ENCODE measurements at places on chromosomes 16 and 17.

DNA sequence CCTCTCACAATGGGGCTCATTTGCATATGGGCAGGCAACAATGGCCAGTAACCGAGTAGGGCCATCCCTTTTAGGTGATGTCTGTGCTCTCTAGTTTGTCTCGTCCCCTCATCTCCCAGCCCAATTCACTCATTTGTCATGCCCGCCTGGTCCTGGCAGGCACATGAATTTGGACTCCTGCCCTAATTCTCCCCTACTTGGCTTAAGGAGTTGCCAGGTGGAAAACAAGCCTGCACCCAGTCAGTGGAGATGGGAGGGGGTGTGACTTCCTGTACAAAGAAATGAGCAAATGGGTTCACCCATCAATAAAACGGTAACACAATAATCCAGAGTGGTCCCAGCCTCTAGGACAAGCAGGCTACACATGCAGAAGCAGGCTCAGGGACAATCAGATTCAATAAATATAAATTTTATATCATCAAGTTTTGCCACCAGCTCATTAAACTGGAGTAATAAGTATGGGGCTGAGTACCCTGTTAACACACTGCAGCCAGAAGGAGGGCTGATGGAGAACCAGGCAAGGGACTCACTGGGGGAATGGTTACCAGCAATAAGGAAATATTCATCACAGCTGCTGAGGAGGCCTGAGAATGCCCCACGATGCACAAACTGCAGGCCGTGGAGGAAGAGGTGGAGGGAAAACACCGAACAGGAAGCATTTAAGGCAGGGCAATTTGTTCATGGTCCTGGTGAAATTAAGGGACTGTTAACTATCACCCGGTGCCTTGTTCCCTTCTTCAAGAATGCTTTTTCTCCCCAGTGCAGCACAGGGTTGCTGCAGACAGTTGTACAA is 84.4 kb upstream of the GPRC5B start:
- DNase-seq = no peak

- no peak for DNase-seq
Measured at GRCh38 chr17:66976781-66977201, 12.3 kb downstream of the CACNG4 start.

DNA sequence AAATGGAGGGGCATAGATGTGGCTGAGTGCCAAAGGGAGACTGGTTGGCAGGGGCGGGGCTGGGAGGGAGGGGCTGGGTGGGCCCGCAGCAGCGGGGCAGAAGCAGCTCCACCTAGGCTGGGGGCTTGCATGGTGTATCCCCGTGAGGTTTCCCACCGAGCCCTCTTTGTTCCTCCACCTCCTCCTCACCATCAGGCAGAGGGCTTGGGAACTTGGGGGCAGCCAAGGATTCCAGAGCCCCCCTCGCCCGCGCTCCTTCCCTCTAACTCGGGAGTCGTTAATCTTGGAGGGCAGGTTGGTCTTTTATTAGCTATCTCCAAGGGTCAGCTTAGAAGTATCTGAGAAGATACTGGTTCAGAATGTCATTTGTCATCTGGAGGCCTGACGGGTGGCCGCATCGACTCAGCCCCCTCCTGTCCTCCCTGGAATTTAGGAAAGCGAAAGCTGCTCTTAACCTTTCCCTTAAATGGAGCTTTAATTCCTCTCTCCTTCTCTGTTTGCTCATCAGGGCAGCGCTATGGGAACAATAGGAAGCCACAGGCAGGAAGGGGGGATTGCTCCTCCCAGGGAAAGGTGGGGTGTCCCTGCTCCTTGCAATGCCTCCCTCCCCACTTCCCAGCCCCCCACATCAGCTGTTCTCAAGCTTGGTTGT is 274.3 kb upstream of the XYLT1 start:
- no peak for DNase-seq

GRCh38 chr16:11303405-11304138 is 22.4 kb upstream of the PRM1 start:
- no peak for DNase-seq

DNA sequence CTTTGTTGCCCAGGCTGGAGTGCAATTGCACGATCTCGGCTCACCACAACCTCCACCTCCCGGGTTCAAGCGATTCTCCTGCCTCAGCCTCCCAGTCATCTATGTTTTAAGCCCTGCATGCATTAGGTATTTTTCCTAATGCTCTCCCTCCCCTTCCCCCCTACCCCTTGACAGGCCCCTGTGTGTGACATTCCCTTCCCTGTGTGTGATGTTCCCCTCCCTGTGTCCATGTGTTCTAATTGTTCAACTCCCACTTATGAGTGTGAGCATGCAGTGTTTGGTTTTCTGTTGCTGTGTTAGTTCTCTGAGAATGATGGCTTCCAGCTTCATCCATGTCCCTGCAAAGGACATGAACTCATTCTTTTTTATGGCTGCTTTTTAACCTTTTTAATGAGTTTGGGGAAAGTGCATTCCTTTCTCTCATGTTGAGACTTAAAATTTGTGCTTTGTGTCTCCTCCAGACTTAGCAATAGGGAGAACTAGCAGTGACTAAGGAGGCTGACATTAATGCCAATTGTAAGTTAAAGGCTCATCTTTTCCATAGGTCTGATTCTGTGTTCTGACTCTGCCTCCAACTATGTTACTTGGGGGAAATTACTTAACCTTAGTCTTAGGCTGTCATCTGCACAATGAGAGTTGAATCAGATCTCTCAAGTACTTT is 17.7 kb upstream of the PHAF1 start:
- DNase-seq = no peak

- no peak for DNase-seq
Measured at GRCh38 chr16:57282510-57283213, 1.8 kb downstream of the PLLP start.

- DNase-seq = peak; percentile 76
Measured at GRCh38 chr16:84484579-84485254, 19.7 kb downstream of the MEAK7 start.

DNA sequence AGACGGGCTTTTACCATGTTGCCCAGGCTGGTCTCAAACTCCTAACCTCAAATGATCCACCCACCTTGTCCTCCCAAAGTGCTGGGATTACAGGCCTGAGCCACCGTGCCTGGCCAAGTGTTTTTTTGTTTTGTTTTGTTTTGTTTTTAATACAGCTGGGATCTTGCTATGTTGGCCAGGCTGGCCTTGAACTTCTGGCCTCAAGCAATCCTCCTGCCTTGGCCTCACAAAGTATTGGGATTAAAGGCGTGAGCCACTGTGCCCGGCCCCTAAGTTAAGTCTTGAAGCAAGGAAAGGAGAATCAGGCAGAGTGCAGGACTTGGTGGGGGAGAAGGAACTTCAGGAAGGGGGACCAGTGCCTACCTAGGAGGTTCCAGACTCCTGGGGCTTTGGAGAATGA is 51.7 kb upstream of the NOL11 start:
- no peak for DNase-seq

DNA sequence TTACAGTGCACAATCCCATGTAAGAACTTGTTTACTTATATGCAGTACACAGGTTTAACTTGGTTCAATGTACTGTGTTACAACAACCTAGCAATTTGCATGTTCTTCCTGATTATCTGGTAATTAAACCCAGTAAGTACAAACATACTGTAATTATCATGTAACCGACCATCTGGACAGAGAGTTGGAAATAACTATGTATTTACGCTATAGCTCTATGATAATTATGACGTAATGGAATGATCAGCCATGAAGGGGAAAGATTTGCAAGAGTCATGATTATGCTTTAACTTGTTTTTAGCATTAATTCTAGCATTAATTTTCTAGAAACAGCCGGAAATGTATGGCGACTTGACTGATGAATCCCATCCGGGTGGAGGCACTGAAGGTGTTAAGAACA is 74.8 kb upstream of the SALL1 start:
- no peak for DNase-seq

GRCh38 chr16:56889206-56889605 is 24.2 kb downstream of the SLC12A3 start:
- DNase-seq = no peak

DNA sequence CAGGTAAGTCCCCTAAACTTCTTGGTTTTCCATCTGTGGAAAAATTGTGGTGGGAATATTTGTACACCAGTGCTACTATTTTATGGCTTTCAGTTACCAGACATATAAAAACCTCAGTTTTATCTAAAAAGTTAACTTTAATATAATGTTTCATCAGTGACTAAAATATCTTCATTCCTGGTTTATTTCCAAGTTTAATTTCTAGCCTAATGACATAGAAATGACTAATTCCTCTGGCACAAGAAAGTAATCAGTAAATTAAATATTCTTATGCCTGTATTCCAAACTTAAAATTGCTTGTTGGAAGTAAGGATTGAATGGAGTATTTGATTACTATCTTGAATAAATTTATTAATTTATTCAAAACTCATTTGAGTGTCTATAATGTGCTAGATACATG is 757.0 kb downstream of the CDH11 start:
- no peak for DNase-seq

DNA sequence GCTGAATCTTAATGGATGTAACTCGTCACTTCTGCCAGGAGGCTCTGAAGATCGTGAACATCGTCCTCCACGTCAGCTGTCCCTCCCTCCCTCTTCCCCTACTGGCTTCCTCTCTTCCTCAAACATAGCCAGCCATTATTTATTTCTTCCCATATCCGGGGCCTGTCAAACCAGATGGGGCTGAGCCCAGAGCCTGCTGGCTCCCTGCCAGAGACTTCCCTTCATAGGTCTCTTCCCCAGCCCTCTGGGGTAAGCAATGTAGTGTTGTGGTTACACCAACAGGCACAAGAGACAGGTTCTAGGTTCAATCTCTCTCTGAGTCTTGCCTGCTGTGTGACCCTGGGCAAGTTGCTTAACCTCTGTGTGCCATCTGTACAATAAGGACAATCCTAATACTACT is 40.1 kb upstream of the ZFP90 start:
- DNase-seq = no peak

- DNase-seq = peak; percentile 91
Measured at GRCh38 chr16:89560378-89561141, at the start of gene RPL13. RPL13 (plus strand) TSS chr16:89560682; CDS start chr16:89560960, 278 bp downstream.

DNA sequence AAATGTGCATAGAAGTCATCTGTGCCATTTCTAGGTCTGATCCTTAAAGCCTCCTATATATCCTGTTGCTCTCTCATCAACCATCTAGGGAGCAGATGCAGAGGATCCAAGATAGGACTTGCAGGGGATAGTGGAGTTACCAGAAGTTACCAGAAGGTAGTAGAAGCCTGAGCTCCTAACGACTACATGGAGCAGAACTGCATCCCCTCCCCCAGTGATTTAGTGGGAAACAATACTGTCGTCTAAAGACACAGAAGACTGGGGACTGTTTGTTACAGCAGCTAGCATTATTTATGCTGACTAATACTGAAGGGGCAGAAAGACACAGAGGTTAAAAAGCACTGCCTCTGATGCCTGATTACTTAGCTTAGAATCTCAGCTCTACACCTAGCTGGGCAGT is 15.8 kb downstream of the GP2 start:
- no peak for DNase-seq

DNA sequence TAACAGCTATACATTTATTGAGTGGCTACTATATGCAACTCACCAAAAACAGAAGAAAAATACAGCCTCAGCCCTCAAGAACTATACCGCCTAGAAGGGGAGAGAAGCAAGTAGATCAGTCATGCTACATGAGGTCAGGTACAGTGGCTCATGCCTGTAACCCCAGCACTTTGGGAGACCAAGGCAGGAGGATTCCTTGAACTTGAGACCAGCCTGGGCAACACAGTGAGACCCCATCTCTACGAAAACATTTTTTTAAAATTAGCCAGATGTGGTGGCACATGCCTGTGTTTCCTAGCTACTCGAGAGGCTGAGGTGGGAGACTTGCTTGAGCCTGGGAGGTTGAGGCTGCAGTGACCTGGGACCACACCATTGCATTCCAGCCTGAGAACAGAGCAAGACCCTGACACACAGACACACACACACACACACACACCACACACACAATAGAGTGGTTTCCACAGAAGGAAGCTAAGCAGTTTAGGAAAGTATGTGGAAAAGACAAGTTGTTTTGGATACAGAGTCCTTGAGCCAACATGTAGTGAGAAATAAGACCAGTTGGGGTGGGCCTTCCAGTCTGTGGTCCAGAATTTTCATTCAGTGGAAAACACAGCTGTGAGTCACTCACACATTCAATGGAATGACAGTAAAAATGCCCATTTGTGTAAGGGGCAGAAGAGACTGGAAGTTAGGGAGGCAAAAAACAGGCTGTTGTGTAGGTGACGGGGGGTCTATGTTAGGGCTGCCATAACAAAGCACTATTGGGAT is 10.7 kb upstream of the SNTB2 start:
- DNase-seq = no peak

DNA sequence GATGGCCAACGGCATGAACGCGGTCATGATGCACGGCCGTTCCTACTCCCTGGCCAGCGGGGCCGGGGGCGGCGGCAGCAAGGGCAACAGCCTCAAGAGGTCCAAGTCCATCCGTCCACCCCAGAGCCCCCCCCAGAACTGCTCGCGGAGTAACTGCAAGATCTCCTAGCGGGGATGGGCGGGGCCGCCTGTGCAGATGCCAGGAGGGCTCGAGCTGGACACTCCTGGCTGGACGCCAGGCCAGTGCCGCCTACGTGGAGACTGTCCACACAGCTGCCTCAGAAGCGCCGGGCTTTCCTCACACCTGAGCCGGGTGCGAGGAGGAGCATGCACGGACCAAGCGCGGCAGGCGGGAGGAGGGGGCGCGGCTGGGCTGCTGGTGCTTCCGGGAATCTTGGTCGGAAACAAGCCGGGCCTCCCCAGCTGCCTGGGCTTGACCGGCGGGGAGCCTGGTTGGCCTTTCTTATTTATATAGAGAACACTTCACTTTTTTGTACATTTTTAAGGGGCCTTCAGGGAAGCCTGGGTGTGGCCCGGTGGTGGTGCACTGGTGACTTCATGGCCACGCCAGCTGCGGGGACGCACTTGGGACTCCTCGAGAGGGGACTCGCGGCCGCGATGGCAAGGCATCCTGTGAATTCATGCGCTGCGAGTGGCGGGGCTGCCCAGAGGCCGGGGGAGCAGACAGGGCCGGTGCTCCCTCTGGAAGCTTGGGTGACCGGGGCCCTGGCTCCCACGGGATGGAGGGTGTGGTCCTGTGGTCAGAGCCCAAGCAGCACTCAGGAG is 3.1 kb upstream of the WFIKKN1 start:
- no peak for DNase-seq

- DNase-seq = no peak
Measured at GRCh38 chr17:59178266-59178985, 22.9 kb downstream of the PRR11 start.
